ENCODE measurements at places on chromosomes 16 and 17.

GRCh38 chr17:29155227-29155965, 24.8 kb downstream of the MYO18A start:
- DNase-seq: peak; percentile 90

DNA sequence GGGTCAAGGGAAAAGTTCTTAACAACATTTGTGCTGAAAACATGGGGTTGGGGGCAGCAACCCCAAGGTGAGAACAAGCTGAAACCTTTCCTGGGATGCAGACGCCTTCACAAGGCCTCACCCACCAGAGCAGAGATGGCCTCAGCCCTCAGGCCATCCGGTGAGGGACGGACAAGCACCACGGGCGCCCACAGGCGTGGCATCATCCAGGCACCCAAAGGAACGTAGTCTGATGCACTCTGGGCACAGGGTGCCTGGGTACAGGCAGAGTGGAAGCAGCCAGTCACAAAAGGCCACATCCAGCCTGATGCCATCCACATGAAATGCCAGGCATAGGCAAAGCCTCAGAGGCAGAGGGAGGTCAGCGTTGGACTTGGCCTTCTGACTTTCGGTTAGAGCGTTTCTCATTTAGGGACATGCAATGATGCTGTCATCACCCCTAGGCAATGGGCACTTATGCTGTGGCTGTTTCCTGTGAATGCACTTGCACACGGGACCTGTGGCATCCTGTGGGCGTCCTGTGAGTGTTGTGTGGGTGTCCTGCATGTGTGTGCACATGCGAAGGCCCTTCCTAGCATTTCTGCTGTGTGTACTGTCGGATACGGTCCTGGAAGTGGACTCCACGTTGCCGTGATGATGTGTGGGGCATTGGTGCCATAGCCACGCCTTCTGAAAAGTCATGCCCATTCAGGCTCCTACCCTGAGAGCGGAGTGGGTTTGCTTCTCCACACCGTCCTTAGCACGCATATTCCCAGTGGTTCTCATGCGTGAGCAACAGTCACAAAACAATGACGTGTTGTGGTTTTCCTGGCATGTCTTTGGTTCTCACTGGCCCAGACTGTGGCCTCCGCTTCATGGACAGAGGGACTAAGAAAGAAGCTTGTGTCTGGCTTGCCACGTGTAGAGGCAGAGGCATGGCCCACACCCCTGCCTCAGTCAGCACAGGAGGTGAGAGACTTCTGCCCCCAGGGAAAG, 52.7 kb upstream of the ZNF469 start:
- no peak for DNase-seq

- DNase-seq: no peak
These were observed 50.1 kb downstream of the RNF112 start for GRCh38 chr17:19461116-19461515.

DNA sequence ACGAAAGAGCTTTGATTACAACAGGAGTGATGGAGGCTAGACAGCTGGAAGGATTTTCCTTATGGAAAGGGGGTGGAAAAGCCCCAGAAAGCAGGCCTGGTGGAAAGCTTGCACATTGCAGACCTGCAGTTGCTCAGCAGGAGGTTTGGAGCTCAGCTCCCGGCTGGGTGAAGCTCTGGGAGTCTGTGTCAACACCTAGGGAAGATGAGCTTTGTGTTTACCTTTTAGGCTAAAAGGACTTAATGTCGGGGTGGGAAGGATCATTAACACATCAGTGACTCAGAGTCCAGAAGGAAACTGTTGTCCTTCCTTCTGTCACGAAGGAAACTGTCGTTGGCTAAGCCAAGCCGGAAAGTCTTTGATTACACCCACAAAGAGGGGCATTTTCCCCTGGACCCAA, 48.2 kb downstream of the RAP1GAP2 start:
- no peak for DNase-seq

- DNase-seq: no peak
These were observed 111.9 kb downstream of the XYLT1 start for GRCh38 chr16:17358846-17359245.

- DNase-seq: no peak
These were observed 43.7 kb downstream of the USP22 start for GRCh38 chr17:20999044-20999573.

- DNase-seq: no peak
These were observed 2.5 kb downstream of the ODAD4 start for GRCh38 chr17:41932816-41933389.

GRCh38 chr17:31293581-31293980, 3.5 kb downstream of the OMG start:
- DNase-seq: no peak

GRCh38 chr17:74827800-74828199, 31.9 kb downstream of the GRIN2C start:
- no peak for DNase-seq

- no peak for DNase-seq
These were observed 7.7 kb upstream of the MBTPS1 start for GRCh38 chr16:84124257-84125073.

- DNase-seq: no peak
These were observed 30.6 kb downstream of the NETO2 start for GRCh38 chr16:47113130-47113529.

- DNase-seq: peak; percentile 60
These were observed 76.0 kb downstream of the ABCC1 start for GRCh38 chr16:16025214-16025968.

GRCh38 chr16:49528060-49528865, 154.7 kb downstream of the C16orf78 start:
- no peak for DNase-seq

- no peak for DNase-seq
These were observed 54.7 kb upstream of the CDH11 start for GRCh38 chr16:65176603-65177002.

DNA sequence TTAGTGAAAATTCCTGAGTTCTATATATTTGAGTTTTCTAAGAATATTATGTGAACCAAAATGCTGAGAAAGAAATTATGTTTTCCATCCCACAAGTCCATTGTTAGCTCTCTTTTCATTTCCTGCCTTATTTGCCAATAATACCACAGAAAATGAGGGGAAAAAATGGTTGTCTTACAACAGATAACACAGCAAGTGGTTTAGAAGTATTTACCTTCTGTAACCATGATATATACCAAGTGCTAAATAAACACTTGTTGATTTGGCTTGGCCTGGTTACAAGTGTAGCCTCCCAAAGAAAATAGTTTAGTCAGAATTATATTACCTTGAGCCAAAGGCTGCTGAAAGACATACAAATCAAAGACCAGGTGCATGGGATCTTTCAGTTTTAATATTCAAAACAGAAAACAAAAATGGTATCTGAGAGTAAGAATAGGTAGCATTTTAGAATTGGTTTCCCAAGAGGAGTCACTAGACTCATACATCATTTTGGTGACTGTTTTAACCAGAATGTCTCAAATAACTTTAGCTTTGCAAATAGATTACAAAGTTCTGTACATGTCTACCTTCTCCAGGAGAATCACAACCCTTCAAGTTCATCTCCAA, 439.8 kb upstream of the DYNLRB2 start:
- no peak for DNase-seq

GRCh38 chr16:66261826-66262225, 104.7 kb upstream of the CDH5 start:
- DNase-seq: no peak

GRCh38 chr17:64129765-64130558, at the start of gene ERN1:
Gene ERN1 (minus strand): TSS chr17:64130144. CDS start chr17:64130029, 115 bp downstream.
- DNase-seq: peak; percentile 81

- DNase-seq: no peak
These were observed 4.8 kb upstream of the KRT31 start for GRCh38 chr17:41402161-41402560.

DNA sequence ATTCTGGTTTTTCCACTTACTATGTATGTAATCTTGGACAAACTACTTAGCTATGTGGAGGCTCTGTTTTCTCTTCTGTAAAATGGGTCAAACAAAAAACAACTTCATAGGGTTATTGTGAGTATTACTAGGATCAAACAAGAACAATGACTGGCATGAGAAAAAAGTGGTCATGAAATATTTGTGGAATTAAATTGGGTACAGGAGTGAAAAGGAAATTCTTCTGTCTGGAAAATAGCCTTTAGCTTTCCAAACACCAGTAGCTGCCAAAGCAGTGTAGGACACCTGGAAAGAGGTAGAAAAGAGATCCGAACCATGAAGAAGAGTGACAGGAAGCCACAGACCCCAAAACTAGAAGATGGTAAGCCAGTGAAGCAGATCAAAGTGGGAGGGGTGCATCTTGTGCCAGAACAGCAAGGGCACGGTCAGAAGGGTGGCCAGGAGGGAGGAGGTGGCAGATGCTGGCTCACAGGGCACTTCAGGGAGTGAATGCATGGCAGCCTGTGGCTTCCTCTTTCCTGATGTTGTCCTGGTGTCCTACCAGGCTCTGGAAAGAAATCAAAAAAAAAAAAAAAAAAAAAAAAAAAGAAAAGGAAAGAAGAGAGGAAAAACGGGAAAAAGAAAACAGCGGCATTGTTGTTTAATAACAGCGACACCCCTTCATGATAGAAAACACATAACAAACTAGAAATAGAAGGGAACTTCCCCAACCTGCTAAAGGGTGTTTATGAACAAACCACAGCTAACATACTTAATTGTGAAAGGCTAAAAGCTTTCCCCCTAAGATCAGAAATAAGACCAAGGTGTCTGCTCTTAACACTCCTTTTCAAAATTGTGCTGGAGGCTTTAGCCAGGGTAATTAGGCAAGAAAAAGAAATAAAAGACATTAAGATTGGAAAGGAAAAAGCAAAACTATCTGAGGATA, 67.9 kb downstream of the PCTP start:
- DNase-seq: no peak

DNA sequence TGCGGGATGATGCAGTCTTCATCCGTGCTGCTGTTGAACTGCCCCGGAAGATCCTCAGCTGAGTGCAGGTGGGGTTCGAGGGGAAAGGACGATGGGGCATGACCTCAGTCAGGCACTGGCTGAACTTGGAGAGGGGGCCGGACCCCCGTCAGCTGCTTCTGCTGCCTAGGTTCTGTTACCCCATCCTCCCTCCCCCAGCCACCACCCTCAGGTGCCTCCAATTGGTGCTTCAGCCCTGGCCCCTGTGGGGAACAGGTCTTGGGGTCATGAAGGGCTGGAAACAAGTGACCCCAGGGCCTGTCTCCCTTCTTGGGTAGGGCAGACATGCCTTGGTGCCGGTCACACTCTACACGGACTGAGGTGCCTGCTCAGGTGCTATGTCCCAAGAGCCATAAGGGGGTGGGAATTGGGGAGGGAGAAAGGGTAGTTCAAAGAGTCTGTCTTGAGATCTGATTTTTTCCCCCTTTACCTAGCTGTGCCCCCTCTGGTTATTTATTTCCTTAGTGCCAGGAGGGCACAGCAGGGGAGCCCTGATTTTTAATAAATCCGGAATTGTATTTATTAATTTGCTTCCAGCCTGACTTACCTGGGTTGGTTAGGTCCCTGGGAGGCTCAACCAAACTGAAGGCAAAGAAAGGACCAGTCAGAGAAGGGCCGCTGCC, 5.8 kb downstream of the TRAF4 start:
- DNase-seq: no peak

DNA sequence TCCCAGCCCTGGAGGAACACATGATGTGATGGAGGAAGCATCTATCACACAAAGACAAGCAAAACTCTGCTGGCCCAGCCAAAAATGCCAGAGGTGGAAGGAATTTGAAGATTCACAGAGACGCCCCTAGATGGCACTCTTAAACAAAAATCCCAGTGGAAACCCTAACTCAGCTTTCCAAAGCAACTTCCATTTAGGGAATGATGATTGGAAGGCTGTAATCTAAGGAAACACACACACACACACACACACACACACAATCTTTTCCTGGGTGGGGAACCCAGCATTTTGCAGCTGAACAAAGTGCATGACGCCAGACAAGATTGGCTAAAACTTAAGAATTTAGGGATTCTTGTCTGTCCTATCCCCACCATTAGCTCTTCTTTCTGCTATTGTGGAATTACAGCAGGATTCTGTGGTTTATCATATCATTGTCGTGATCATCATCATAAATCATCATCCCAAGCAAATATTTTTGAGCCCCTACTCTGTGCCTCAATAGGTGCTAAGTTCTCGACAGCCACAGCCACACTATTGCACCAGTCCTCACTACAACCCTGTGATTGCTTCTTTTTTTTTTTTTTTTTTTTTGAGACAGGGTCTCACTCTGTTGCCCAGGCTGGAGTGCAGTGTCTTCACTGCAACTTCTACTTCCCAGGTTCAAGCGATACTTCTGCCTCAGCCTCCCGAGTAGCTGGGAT, 1.6 kb upstream of the LDAF1 start:
- DNase-seq: peak; percentile 72

DNA sequence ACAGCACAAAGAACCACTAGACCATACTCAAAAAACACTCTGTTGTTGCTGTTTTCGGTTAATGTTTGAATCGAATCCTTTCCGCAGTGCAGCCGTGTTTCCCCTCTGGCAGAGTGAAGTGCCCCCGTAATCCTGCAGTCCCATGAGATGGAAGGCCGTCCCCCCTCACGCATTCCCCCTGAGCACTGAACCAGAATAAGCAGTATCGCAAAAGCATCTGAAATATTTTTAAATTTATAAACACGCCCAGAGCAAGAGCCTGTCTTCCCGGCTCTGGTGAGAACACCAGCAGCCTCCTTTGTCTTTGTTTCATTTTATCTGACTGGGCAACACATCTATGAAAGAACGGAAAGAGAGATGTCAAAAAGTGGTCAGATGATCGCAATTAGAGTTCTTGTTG, 121.0 kb upstream of the ADAMTS18 start:
- no peak for DNase-seq

- no peak for DNase-seq
These were observed 172.7 kb upstream of the CCL2 start for GRCh38 chr17:34082404-34082803.

DNA sequence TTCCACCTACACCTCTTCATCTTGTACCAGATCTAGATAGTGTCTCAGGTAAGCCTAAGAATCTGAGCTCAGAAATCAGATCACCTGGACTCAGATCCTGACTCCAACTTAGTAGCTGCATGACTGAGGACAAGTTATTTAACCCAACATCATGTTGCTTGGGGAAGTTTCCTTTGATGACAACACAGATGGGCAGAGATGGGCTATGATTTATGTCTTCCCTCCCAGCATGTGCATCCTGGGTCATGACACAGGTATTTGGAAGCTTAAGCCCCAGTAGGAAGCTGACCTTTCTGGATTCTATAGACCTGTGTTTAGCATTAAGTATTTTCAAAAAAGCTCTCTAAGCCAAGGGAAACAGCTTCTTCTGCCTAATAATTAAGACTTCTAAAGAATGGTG, 12.4 kb upstream of the HEATR6 start:
- no peak for DNase-seq

Data from NCI-H226 (cell line).